Hypothalamus (tissue), 51 donors: ENCODE measurements at places on chromosomes 2 and 18.

DNA sequence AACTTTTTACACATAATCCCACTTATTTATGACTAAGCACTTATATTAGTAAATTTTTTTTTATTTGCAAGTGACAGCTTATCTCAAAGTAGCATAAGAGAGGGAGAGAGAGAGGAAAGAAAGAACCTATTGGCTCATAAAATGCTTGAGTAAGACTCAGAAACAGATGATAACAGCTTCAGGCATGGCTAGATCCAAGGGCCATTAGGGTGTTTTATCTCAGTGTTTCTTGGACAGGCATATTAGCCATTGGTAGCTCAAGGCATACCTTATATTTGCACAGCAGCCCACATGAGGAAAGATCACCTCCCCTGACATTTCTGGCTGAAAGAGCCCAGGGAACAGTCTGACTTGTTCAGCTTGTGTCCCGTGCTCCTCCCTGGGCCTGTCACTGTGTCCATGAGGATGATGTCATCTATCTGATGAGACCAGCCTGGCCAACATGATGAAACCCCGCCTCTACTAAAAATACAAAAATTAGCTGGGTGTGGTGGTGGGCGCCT is 64.4 kb downstream of the IL1R2 start:
- no peak for DNase-seq

DNA sequence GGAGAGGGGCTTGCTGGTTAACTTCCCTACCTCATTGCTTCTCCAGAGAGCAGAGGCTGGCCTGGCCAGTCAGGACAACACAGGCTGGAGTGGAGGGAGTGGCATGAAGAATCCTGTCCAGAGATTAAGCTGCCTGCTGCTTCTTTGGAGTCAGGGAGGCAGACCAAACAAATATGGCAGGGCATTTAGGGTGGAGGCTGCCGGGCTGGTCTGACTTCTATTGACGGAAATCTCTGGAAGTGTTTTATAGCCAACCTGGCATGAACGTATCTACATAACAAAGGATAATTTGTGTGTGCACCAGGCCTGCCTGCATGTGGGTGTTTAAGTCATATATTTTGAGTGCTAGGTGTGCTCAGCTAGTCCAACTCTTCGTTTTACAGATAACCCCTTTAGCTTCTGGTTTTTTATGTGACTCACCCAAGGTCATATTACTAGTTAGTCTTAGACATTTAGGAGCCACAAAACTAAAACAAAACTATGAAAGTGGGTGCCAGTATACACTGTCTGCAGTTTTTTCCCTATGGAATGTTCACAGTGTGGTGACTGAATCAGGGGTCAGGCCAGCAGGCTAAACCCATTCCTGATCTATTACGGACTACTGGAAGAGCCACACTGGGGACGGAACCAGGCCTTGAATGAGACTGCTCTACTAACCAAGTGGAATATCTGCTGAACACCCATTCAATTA is 5.5 kb downstream of the NPC1 start:
- no peak for DNase-seq

- no peak for DNase-seq
These were observed 55.0 kb downstream of the SCN7A start for GRCh38 chr2:166439078-166439477.

DNA sequence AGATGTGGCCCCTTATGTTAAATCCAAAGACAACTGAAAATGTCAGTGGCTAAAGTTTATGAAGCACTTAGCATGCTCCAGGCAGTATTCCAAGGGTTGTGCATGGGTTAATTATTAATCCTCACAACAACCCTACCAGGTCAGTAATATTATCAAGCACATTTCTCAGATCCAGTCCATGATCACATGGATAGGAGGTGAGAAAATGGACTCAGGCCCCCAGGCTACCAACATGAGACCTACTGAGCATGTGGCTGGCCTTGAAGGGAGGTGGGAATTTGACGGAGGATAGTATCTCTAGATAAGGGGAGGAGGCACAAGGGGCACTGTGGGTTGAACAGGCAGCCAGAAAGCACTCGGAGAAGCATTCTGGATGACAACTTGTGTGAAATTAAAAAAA is 412.0 kb downstream of the MEIS1 start:
- DNase-seq: no peak

GRCh38 chr18:62425465-62426190 is 97.2 kb upstream of the ZCCHC2 start:
- peak; percentile 64 for DNase-seq

- peak; percentile 41 for DNase-seq
These were observed 7.6 kb upstream of the PRKCE start for GRCh38 chr2:45643543-45644542.

DNA sequence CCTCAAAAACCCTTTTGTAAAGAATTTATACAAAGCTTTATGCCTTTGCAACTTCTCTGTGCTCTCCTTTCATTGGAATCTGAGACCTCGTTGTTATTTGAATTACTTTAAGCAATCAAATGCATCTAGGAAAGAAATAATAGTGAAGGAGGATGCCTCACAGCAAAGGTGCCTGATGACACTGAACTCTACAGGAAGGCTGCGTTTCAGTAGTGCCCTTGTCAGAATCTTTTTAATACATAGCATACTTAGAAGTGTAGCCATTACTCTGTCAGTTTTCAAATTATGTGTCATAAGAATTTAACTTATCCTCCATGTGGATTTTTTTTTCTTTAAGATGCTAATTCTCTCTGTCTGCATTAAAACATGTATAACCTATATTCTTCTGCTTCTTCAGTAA is 9.6 kb upstream of the LYPD6B start:
- DNase-seq: no peak

DNA sequence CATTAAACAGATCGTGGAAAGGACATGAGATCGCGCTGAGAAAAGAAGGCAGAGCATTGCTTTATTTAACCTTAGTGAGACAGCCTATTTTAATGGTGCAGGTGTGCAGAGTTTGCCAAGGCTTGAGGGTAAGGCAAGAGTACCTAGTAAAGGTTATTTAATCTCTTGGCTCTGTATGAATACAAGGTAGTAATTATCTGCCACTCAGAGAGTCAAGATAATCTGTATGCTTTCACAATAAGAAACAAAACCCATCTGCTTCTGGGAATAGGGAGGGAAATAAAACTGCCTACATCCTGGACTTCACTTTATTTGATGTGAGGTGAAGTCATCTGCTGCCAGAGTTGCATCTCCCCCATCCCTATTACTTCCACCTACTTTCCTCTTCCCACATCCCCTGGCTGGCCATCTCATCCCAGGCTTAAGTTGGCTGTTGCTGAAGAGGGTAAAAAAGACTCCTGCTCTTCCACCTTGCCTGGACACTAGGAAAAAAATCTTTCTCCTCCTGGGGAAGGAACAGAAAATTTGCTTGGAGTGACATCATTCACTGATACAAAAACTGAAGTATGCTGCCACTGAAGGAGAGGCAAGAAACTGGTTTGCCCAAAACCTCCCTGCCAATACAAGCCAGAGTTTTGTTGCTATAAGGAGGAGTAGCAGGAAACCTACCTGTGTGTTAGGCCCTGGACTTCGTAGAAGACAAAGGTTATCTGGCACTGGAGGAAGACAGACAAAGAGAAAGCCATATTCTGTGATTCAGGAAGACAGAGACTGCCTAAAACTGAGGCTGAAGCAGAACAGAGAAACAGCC is 35.8 kb upstream of the ARHGAP25 start:
- DNase-seq: no peak

DNA sequence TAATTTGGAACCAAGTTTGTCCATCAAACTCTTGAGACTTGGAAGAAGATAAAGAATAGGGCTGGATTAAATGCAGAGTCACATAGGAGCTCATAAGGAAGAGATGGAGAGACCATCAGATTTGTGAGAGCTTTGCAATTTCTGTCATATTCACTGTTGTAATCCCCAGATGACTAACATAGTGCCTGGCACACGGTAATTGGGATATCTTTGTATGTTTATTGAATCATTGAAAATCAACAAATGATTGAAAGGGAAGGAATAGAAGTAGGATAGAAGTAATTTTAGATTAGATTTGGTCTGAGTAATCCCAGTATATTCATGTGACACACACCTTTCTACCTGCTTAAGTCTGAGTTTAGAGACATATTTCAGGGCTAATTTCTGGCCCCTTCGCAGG is 75.4 kb downstream of the LCLAT1 start:
- DNase-seq: no peak

- no peak for DNase-seq
These were observed 93.7 kb upstream of the KLHL29 start for GRCh38 chr2:23291239-23291638.

GRCh38 chr2:168687314-168687713 is 115.1 kb upstream of the NOSTRIN start:
- DNase-seq: no peak

GRCh38 chr2:6648596-6649247 is 217.0 kb downstream of the CMPK2 start:
- DNase-seq: peak; percentile 28

- DNase-seq: no peak
These were observed 74.1 kb downstream of the DGKD start for GRCh38 chr2:233428438-233428837.

DNA sequence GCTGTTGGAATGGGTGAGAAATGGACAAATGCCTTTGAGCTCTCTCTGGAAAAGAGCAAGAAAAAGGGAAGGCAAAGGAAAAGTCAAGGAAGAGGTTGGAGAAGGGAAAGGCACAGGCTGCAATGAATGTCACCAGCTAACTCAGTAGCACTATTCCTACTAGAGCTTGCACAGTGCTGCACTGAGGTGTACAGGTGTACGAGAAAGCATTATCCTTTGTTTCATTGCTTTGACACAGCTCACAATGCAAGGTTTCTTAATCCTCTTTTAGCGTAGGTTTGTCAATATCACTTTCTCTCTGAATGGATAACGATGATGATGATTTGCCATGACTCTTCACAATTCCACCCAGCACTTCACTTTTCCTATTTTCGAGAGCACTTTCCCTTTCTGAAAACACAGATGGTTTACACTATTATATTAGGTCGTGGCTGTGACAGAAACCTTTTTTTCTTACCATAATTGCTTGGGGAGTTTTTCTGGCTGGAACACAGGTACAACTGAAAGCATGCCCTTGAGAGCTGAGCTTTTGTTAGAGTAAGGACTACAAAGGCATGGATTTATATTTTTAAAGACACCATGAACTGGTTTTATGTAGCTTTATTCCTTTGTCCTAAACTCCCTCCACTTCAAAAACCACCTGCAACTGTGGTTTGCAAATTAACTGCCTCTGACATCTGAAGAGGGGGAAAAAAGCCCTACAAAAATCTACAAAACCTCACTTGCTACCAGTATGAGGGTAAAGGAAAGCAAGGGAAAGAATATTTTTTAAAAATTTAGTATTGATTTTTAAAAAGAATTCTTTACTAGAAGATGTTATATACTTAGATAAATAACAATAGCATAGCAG is 265.5 kb downstream of the TGIF1 start:
- no peak for DNase-seq

- DNase-seq: no peak
These were observed at the start of gene RFTN2 for GRCh38 chr2:197675246-197675645. TSS of gene RFTN2 (minus strand) at chr2:197675587. CDS start at chr2:197675458, 129 bp downstream.

GRCh38 chr2:10935953-10936942 is 24.5 kb downstream of the KCNF1 start:
- DNase-seq: no peak

DNA sequence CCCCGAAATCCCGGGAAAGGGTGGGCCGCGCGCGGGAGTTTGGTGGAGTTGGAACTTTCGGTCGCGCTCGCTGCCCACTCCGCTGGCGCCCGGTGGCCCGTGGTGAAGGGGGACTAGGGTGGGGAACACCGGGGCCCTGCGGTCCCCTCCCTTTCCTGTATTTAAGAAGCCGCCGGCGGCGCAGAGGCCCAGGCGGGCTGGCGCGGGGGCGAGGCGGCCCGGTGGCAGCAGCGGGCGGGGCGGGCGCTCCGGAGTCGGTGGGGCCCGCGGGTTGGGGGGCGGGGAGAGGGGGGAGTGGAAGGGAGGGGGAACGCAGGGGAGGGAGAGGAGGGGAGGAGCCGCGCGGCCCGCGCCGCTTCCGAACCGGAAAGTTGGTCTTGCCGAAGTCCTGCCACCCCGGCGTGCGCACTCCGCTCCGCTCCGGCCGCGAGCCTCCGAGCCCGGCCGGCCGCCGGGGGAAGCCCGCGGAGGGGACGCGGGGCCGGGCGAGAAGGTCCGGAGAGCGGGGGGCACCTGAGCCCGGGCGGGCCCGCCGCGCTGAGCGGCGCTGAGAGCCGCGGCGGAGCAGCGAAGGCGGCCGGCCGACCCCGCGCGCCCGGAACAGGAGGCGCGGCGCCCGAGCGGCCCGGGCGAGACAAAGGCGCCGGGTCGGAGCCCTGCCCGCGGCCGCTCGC is 425 bp upstream of the SALL3 start:
- DNase-seq: no peak

GRCh38 chr2:160209516-160209856 is 9.4 kb upstream of the ITGB6 start:
- no peak for DNase-seq

- no peak for DNase-seq
These were observed 139.9 kb downstream of the TDRD15 start for GRCh38 chr2:21263622-21264021.

GRCh38 chr2:229971298-229971790 is 49.0 kb downstream of the FBXO36 start:
- no peak for DNase-seq

GRCh38 chr18:10047237-10047636 is 133.4 kb downstream of the VAPA start:
- no peak for DNase-seq

DNA sequence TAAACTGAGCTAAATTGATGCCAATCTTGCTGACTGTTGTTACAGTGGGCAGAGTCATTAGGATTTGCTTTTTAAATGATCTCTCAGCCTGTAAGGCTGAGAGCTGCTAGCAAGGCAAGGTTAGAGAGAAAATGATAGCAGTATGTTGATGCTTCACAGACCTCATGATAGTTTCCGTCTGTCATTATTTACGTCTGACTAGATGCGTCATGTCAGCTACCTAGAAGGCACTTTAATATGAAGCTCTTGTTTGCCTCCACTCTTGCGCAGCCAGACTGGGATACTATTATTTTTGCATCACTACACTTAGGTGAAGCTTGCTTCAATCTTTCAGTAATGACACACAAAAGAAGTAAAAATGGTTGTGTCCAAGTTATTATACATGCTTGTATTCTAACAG is 313.8 kb downstream of the LNPK start:
- no peak for DNase-seq

DNA sequence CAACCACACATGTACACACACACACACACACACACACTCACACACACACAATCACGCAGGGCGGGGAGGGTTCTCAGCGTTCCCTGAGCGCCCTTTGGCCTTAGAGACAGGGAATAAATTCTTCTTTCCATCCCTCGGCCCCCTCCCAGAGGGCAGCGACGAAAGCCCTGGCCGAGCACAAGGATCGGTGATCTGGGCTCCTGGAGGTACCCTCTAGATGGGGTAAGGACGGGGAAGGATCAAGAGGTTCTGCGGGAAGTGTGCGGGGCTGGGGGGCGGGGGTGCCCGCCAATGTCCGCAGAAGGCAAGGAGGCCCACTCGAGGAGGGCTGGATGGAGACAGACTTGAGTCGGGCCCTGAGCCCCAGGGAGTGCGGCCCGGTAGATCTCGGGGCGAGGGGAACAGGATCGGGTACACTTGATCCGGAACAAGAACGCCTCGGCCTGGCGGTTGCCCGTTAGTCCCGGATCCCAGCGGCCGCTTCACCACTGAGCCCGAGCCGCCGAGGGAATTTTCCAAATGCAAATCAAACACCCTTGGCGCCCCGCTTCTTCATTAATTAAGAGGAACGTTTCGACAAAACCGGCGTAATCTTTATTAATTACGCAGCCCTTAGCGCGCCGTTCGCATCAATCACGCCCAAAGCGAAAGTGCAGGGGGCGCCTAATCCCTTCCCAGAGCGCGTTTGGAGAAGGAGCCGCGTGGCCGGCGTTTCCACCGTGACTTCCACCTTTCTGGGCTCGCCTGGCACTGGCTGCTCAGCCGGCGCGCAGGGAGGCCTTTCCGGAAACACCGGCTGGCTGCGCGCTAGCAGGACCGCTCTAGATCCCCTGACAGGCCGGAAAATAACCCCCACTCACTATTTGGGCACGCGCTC is 7.0 kb upstream of the PAX3 start:
- DNase-seq: no peak
